ENCODE measurements at places on chromosomes 12 and 14. TPM values are rescaled to one million over a fixed set of nuclear protein-coding genes. Genes with fewer than 3 reads are reported as not detected.

GRCh38 chr14:69990323-69990722, 111.1 kb downstream of the SMOC1 start:
- no peak for DNase-seq
- no peaks in the 10 kb centered on the region for H3K27me3 ChIP-seq
- peaks cover 14% of the 10 kb centered on the region for H3K4me1 ChIP-seq

Gene CHGA
- 211 TPM for total RNA-seq

Gene JDP2
- 14.7 TPM for total RNA-seq

DNA sequence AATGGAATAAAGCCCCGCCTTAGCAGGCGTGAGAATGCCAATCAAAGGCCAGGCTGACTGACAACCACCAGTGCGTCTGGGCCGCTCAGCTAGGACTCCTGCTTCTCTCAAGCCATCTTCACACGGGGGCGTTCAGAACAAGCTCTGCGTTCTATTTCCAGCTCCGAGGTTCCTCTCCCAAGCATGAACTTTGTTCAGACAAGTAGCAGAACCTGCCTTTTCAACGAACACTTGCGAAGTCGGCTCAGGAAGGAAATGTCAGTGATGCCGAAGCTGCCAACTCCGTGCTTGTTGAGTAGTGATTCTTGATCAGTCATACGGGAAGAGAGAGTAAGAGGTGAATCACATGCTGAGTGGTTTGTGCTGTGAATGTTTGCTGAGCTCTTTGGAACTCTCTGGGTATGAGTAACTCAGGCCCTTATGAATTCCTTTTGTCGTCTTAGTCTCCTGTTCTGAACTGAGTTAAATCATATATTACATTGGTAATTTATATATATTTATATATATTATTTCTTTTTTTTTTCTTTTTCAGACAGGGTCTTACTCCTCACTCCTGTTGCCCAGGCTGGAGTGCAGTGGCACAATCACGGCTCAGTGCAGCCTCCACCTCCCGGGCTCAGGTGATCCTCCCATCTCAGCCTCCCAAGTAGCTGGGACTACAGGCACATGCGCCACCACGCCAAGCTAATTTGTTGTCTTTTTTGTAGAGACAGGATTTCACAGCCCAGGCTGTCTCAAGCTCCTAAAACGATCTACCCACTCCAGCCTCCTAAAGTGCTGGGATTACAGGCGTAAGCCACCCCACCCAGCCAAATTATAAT, 29.4 kb upstream of the BCL7A start:
- H3K27ac ChIP-seq = no peak overlapping the region
- DNase-seq = no peak
- no peaks in the 10 kb centered on the region for H3K27me3 ChIP-seq
- H3K4me3 ChIP-seq = no peak overlapping the region
- H3K4me1 ChIP-seq = peaks cover 5% of the 10 kb centered on the region

DNA sequence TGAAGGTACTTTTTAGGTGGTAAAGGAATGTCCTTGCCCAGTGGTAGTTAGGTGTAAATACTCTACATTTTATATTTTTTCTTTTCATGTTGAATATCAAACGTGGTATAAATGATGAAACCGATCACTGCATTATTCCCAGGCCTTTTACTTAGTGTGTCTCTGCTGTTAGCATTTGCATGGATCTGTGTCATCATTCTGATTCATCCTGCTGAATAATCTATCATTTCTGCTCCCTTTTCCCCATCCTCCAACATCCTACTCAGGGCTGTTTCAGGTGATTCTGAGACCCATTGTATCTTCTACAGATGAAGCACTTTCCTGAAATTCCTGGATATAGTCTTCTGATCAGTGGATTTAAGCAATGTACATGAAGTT, 61.0 kb upstream of the PTHLH start:
- DNase-seq = no peak
- no peaks in the 10 kb centered on the region for H3K36me3 ChIP-seq
